ENCODE measurements at places on chromosomes 4 and X.

DNA sequence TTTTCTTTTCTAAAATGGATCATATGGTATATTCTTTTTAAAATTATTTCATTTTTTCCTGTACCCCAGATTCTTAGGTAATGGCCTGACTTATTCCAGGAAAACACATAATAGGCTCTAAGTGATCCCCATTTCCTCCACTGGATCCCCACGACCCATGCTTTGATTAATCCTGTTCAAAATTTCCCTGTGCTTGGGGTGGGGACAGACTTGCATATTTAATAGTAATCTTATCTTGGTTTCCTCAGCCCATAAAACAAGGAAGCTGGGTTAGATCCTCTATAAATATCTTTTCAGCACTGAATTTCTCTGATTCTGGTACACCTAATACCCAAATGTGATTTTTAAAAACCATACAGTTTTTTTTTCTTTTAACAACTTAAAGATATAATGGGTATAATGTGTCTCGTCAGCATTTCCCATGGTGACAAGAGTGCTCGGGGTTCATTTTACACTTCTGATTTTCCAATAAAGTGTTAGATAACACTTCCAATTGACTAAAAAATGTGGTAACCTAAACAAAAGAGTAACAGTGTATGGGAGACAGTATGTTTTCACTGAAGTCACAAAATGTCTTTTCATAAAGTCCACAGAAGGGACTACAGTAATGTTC lies 693.5 kb upstream of the TENM3 start:
- DNase-seq = no peak

DNA sequence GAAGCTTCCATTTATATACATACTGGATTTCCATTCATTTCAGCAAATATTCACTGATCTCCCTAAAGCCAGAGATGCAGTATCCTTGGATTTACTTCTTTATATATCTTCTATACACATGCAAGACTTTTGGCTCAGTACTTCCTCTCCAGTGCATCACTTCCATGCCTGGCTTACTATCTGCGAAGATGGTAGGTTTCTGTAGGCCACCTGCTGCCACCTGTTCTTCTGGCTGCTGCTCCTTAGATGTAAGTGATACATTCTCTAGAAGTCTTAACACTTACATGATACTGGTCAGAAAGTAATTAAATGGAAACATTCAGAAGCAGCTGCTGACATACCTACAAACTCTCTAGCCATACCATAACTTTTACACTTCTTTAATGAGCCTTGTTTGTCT lies 48.9 kb downstream of the TBC1D9 start:
- no peak for DNase-seq

DNA sequence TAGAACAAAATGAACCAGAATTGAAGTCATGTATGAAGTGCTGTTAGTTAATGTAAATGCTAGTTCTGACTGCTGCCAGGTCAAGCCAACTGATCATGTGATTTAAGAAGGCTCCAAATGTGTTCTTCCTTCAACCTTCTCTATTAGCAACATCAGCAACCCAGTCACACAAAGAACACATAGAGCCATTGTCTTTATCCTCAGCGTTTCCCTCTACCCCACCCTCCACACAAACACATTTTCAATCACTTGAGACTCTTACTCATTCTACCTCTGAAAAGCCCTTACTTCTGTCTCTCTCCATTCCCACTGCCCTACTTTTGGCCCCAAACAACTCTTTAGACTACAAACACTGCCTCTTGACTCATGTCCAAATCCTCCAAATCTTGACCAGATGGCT lies 89.7 kb upstream of the KDR start:
- no peak for DNase-seq

DNA sequence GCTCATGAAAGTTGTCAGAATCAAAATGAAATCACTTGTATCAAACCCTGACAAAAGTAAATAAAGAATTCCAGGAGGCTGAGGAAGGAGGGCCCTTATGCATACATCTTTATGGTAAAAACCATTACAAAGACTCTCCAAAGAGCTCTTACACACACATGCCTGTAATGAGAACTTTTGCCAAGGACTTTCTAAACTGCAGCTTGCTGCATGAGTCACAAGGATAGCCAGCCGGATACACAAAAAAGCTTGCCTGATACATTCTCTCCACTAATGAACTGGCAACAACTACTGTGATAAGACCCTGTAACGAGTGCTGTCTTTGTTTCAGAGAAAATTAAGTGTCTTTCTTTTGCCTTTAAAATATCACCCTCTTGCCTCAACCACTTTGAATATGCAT lies 618.1 kb downstream of the PPP4R3C start:
- no peak for DNase-seq

GRCh38 chr4:82823062-82823461 lies 24.5 kb upstream of the SCD5 start:
- no peak for DNase-seq

GRCh38 chr4:186724864-186725468 lies 1.3 kb upstream of the FAT1 start:
- no peak for DNase-seq

Measured in stimulated activated CD4-positive, alpha-beta T cell treated with anti-CD3 and anti-CD28 coated beads, Interleukin-2, amount 100 ng/mL, for 24 hours (primary cell).